Pulmonary artery endothelial cell (primary cell): ENCODE measurements at places on chromosomes 3 and 15. TPM values are rescaled to one million over a fixed set of nuclear protein-coding genes. Genes with fewer than 3 reads are reported as not detected.

P2RY13 gene
- total RNA-seq: not detected in 2 replicates

PLAAT1 gene
- total RNA-seq: 0.14 and 0.26 TPM in 2 replicates

LYZL4 gene
- not detected in 2 replicates for total RNA-seq

CLRN1 gene
- total RNA-seq: not detected in 2 replicates

ISL2 gene
- total RNA-seq: 0.26 and 0.46 TPM in 2 replicates
